ENCODE measurements at places on chromosomes 4 and X.

DNA sequence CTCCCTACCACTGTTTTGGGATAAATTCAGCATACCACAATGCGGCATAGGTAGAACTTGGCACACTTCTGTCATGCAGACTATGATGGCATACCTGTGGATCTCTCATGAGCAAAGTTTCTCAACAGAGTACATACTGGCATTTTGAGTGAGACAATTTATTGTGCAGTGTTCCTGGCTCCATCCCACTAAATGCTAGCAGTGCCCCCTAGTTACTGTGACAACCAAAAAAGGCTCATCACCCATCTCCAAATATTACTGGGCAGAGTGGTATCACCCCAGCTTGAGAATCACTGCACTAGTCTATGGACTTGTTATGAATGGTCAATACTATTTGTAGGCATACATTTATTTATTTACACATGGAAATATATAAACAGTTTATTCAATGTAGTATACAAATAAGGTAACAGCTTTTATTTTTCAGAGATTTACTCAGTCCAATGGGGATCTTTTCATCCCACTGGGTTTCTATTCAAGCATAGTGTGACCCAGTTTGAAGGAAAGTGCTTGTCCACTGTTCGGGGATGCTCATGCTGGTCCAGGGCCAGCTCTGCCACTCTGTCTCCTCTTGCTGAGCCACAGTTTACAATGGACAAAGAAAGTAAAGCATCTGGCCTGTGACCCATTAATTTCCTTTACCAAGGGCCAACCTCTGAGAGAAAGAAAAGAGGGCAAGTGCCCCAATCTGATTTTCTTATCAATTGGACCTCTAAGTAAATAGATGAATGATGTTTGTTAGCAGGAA lies 81.0 kb upstream of the IL2 start:
- no peak for DNase-seq

GRCh38 chr4:40170588-40170987 lies 26.2 kb upstream of the RHOH start:
- DNase-seq, result no peak

DNA sequence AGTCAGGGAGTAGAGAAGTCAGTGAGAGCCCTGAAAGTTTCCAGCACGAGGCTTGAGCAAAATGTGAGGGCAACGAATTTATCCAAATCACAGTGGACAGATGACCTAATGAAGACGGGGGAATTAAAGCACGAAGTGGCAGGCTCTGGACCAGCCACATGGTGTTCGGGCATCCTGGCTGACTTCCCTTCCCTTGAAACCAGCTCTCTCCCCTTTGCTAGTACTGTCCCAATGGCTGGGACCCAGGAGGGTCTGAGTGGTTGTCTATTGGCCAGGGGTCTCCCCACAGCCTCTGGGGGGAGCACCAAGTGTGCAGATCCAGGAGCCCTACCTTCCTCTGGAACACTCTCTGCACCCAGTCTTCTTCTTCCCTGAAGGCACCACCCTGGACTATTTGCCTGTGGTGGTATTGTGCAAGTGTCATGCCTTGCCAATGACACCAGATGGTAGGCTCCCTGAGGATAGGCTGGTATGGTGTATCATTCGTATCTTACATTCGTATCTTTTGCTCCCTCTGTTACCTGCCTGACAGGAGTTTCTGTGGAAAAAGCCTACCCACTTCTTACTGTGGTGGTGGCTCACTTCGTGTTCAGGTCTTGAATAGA lies 2.1 kb downstream of the APLN start:
- no peak for DNase-seq

GRCh38 chrX:107683124-107683895 lies 55.0 kb downstream of the PRPS1 start:
- peak; percentile 70 for DNase-seq

- DNase-seq, result no peak
Observed at GRCh38 chr4:14977830-14978229, 24.5 kb upstream of the CPEB2 start.

DNA sequence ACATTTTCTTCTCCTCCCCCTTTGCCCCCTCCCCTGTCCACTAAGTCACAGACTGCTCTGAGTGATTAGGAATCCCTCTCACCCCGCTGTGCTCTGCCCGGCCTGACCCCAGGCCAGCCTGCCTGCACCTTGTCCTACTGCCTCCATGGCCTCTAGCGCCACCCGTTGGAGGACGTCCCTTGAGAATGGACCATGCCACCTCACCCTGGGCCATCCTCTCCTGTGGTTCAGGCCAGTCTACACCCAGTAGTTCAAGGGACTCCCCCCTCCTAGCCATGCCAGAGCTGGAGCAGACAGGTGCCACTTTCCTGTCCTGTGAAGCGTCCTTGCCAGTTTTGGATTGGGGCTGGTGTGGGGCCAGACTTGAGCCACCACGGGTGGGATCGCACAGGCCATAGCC lies 9.7 kb upstream of the IRAK1 start:
- no peak for DNase-seq

GRCh38 chr4:32268863-32269262 lies 1548.7 kb downstream of the PCDH7 start:
- DNase-seq, result no peak

GRCh38 chr4:42653626-42654560 lies 3.0 kb downstream of the ATP8A1 start:
- DNase-seq, result no peak

DNA sequence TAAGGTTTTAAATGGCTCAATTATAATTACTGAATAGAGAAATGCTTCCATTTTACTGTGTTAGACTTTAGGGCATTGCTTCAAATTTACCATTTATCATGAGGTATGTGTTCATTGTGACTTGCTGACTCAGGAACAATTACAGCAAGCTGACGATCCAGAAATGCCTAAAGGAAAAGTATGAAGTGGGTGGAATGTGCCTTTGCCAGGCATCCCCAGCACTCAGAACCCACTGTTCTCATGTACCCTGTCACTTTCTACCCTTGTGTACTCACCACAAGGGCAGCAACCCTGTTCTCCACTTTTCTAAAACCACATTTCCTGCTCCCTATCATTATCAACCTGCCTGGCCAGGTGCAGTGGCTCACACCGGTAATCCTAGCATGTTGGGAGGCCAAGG lies 41.5 kb downstream of the QRFPR start:
- DNase-seq, result no peak

DNA sequence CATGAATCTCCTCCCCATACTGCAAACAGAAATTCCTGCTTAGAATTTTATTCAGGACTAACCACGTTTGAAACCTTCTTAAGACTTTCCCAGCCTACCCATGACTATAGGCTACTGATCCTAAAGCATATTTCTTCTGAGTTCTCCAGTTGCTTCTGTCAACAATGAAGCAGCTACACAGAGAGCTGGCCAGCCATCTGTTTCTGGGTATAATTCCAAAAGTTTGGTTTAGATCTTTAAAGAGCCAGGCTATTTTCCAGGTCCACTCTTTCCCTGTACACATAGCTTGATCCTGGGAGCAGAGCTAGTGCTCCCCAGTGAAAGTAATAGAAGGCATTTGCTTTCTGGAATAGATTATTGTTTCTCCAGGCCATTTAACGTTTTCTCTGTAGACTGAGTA lies 4.0 kb upstream of the ITM2A start:
- no peak for DNase-seq

DNA sequence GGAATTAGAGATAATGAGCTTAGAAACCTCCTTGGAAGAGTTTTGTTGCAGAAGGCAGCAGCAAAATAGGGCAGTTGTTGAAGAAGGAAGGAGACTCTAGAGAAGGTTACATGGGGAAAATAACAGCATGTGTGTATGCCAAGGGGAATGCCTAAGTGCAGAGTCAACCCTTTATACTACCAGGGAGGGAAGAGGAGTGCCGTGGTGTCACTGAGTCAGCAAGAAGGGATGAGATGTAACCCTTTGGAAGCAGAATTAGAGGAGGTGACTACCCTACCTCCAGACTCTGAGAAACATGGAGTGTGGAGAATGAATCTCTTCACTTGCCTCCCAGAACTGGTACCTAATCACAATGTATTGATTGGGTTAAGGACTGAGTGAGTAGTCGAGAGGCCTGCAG lies 6.7 kb upstream of the GABRE start:
- no peak for DNase-seq

DNA sequence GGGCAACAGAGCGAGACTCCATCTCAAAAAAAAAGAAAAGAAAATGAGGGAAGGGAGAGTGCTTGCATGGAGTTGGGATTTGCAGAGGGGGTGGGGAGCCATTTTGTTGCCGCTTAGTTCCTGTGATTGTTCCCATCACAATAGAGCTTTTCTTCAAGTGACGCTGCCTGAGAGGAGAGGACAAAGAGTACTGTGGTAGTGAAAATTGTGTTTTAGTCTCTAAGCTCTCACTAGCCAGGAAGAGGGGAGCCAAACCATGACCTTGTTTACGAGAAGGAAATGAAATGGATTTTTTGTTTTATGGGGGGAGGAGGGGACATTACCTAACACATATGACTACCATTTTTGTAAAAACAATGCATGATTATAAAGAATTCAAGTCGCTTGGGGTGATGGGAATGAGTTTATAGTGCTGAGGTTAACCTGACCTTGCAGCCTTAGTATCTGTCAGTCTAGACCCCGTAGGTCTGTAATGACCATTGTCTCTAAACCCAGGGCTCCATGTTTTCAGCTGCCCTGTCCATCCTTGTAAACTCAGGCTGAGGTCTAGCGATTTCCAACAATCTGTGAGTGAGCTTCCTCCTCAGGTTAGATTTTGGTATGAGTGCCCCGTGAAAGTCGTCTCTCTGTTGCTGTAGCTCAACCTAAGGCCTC lies 18.8 kb downstream of the SRD5A3 start:
- no peak for DNase-seq

DNA sequence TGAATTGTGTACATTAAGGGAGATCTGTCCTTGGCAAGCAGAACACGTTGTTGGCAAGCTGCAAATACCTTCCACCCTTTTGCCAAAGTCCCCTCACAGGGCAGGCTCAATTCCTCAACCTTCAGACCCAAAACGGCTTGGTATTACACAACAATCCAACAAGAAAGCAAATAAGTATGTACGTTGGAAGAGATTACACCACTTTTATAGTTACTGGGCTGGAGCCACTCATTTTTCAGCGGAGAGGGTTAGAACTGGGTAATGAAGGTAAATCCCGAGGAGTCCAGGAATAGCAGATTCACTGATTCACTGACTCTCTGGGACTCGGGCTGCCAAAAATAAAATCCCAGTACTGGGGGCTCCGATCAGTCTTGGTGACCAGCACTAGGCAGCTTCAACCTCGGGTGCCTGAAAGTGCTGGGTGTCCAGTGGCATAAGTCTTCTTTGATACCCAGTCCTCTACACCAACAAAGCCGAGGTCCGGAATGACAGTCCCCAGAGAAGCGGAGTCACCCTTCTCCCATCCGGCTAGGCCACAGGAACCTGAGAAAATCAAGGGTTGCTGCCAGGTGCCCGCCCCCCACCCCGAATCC lies 587 bp downstream of the TIMM8A start:
- DNase-seq, result no peak

- DNase-seq, result no peak
Observed at GRCh38 chr4:75502671-75503070, 11.5 kb downstream of the RCHY1 start.

DNA sequence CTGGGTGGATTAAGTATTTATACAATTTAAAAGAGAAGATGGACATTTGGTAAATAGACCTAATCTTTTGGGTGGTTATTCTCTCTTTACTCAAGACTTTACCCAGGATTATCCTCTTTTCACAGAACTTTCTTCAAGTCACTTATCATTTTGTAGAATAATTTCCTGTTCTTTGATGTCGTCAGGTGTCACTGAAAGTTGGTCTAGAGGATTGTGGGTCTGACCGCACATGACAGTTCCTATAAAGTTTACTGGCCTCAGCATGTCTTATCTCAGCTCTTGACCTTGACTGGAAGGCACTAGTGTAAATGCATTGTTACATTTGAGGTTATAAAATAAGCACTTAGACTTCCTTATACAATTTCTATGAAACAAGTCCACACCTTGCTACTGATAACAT lies 139.9 kb upstream of the SLC4A4 start:
- DNase-seq, result no peak

- DNase-seq, result no peak
Observed at GRCh38 chr4:155973639-155974475, 20.2 kb upstream of the CTSO start.

DNA sequence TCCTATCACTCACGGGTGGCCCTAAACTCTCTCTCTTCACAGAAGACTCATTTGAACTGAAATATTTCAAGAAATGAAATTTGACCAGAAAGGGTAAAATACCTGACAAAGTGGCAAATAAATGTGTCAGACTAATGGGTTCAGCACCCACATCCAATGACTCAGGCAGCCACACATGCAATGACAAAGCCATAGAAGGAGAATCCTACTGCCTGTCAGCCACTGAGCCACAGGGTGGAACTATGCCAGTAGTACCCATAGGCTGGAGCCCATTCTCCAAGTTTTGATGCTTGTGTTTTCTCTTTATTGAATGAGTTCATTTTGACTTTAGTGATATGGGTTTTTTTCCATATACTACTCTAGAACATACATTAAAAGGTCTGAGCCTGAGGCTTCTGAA lies 179.0 kb downstream of the BEND2 start:
- DNase-seq, result no peak

GRCh38 chrX:670645-671044 lies 40.1 kb downstream of the SHOX start:
- no peak for DNase-seq

DNA sequence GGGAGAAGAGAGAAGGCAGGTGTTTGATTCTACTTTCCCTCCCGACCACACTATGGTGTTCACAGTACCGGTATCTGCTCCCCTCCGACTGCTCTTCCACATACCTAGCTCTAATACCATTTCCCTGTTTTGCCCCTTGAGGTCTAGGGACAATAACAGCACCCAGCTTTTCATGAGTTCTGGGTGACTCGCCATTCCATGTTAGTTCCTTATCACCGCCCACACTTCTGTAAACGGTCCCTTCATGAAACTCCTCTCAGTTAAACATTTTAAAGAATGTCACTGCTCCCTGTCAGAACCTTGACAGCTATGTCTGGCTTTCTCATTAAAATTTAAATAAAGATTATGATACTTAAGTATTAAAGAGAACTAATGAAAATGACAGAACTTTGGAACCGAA lies 136.7 kb downstream of the ADAMTS3 start:
- DNase-seq, result no peak

DNA sequence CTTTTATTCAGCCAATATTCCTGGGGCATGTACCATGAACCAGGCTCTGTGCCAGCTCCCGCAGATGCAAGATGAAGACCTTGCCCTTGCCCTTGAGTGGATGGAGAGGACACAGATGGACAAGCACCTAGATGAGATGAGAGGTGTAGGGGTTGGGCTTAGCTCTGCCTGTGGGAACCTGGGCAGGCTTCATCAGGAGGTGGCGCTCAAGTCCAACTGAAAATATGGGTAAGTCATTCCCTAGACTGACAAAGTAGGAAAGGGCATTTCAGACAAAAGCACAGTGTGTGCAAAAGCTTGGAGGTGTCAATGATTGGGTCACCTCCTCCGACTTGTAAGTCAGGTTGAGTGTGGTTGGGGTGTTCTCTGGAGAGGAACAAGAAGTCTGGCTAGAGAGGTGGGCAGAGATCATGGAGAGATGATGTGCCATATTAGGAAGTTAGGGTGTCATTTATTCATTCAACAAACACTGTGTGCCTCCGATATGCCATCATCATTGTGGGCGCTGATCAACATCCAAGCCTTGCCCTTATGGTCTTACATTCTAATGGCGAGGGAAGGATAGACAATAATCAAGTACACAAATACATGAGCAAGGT lies 64.6 kb downstream of the ANAPC4 start:
- DNase-seq, result peak; percentile 39

Data from ovary (tissue), 10 donors.